ENCODE measurements at places on chromosomes 5 and 9.

- DNase-seq = no peak
Observed at GRCh38 chr5:139178935-139179334, 19.2 kb downstream of the SIL1 start.

GRCh38 chr5:142385194-142385593, 60.4 kb upstream of the SPRY4 start:
- no peak for DNase-seq

- DNase-seq = no peak
Observed at GRCh38 chr5:2427983-2428382, 323.5 kb downstream of the IRX2 start.

GRCh38 chr9:106933470-106933869, 70.5 kb downstream of the ZNF462 start:
- no peak for DNase-seq

- DNase-seq = no peak
Observed at GRCh38 chr5:124030043-124030491, 518.1 kb downstream of the CSNK1G3 start.

DNA sequence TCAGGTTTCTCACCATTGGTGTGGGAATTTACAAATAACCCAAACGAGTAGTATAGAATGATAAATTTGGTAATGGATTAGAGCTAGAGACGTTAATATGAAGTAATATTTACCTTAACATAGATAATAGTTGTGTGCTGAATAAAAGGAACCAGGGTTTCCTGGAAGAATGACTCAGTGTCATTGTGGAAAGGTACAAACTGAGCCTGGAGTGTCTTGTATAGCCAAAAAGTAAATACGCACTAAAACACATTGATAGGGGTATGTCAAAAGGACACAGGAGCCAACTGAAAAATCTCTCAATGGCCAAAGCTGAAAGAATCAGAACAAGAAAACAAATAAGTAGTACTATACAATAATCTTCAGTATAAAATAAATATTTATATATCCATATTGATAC, 363.5 kb downstream of the SLCO4C1 start:
- no peak for DNase-seq

Data from glutamatergic neuron (in vitro differentiated cells).